ENCODE measurements at places on chromosomes 4 and X.

DNA sequence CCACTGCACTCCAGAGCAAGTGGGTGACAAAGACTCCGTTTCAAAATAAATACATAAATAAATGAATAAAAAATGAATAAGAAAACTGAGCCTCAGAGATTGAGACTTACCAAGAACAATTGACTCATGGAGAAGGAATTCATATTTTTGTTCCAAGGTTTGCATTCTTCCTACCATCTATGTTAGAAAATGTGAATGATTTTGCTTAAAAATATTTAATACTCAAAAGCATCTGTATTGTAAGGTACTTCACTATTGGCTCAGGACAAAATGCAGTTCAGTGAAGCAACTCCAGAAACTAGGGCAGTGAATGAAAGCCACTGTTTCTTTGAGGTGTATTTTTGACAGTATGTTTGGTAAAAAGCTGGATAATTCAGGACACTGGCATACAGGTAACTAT, 54.1 kb downstream of the XAGE2 start:
- DNase-seq = peak; percentile 68

DNA sequence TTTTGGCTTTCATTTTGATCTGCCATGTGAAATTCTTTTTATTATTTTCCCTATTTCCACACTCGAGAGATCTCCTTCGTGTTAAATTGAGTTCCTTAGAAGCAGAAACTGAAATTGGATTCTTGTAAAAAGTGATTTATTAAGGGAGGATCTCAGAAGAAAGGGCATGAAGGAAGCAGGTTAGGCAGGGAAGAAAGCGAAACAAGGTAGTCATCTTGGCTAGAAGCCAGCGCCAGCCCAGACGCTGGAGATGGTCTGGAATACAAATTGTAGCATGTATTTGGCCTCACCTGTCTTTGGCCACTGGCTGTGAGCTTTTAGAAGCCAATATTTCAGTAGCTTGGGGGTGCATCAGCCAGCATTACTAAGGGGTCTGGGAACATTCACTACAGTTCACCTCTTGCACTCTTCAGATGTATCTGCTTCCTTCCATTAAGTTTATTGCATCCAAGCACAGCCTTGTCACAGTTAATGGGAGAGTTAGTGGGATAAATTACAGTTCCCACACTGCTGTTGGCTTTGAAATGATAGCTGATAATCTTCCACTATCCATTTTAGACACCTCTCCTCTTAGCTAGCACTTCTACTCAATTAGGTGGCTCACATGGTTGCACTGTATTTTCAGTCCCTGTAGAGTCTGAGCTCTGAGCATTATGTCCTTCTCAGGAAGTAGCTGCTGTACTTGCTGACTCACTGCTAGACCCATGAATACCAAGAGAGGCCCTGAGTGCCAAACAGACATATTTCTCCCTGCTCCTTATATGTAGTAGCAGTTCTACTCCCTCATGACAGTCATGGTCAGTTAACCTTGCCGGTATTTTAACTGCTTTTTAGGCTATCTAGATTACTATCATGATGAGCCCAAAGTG, 14.6 kb downstream of the GRXCR1 start:
- no peak for DNase-seq

- no peak for DNase-seq
Observed at GRCh38 chr4:74934888-74935287, 2.0 kb downstream of the PARM1 start.

GRCh38 chr4:152033621-152034020, 272.8 kb upstream of the GATB start:
- no peak for DNase-seq

- DNase-seq = no peak
Observed at GRCh38 chrX:119381349-119381944, 17.7 kb upstream of the SLC25A43 start.

- peak; percentile 65 for DNase-seq
Observed at GRCh38 chr4:113872426-113873260, 106.8 kb downstream of the ARSJ start.

- DNase-seq = no peak
Observed at GRCh38 chr4:56653461-56654237, 27.4 kb downstream of the HOPX start.

DNA sequence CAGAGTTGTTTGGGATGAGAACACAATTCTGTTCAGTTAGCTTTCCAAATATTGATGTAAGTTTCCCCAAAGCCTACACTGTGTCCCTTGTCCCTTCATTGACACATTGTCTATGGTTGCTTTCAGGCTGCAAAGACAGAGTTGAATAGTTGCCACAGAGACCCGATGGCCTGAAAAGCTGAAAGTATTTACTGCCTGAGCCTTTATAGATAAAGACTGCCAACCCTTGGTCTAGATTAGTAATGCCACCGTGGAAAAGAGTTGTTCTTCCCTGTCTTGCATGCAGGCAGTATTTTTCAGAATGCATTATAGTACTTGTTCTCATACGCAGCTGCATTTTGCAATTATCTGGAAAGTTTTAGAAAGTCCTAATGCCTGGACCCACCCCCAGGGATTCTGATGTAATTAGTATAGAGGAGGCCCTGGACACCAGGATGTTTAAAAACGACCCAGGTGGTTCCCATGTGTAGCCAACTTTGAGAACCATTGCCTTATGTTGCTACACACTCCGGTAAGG, 180.8 kb downstream of the FRMPD4 start:
- DNase-seq = no peak

DNA sequence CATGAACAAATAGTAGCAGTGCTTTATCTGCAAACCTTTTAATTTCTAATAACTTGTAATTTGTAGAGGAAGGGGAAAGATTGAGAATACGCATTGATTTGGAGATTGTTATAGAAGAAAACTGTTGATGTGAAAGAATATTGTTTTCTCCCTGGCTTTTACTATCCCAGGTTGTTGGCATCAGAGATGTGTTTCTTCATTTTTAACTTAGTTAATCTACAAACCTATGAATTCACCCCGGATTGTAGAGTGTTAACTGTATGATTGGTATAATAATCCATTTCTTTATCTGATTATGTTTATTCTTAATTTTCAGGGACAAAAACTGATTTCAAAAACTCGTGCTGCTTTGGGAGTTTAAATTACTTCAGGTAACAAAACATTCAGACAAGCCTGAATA, 18.9 kb downstream of the AFP start:
- no peak for DNase-seq

DNA sequence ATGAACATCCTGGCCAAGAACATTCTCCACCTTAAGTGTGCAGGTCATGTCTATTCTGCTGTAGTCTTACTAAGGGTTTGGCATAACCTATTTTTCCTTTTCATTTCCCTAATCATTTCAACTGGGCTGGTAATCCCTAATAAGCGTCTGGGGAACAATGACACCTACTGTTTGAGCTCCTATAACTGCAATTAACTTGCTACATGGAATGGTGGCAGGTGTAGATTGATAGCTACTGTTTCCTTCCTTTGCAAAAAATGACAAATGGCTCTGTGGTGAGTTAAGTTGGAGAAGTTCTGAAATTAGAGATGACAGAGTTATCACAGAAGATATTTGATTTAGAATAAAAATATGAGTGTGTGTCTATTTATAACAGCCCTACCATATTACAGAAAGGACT, 104.5 kb upstream of the NAP1L5 start:
- DNase-seq = no peak

DNA sequence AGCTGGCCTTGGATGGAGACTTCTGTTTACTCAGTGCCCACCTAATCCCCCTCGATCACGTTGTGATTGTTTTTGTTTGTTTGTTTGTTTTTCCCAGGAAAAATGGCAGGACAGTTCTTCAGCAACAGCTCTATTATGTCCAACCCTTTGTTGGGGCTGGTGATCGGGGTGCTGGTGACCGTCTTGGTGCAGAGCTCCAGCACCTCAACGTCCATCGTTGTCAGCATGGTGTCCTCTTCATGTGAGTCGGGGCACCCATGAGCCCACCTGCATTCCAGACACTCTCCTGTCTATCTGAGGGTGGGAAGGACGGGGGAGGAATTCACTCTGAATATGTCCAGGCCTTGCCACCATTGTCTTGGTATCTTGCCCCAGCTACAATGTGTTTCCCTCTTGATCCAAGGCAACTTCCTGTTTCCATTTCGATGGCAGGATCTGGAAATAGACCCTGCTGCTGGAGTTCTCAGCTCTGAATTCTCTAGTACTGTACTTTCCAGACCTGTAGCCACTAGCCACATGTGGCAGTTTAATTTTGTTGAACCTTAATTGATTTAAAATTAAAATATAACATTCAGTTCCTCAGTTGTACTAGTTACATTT, 10.5 kb downstream of the SLC34A2 start:
- no peak for DNase-seq

GRCh38 chr4:128388352-128388630, 100.7 kb upstream of the PGRMC2 start:
- DNase-seq = peak; percentile 86

- DNase-seq = peak; percentile 43
Observed at GRCh38 chr4:88211473-88212252, 53.2 kb upstream of the ABCG2 start.

GRCh38 chrX:154404625-154405192, 4.3 kb downstream of the DNASE1L1 start:
- no peak for DNase-seq

- DNase-seq = no peak
Observed at GRCh38 chr4:168691631-168692369, 194.9 kb downstream of the PALLD start.

- no peak for DNase-seq
Observed at GRCh38 chrX:30181353-30181752, 34.0 kb upstream of the MAGEB2 start.

DNA sequence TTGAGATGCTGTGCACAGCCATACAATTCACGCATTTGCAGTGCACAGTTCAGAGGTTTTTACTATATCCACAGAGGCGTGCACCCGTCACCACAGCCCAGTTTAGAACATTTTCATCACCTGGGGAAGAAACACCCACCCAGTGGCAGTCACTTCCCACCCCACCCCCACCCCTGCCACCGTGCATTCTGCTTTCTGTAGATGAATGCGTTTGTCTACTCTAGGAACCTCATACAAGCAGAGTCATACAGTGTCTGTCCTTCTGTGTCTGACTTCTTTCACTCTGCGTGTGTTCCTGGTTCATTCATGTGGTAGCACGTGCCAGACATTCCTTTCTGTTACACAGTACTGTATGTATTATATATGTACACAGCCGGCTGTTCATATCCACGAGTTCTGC, 122.8 kb downstream of the TBL1X start:
- peak; percentile 19 for DNase-seq

DNA sequence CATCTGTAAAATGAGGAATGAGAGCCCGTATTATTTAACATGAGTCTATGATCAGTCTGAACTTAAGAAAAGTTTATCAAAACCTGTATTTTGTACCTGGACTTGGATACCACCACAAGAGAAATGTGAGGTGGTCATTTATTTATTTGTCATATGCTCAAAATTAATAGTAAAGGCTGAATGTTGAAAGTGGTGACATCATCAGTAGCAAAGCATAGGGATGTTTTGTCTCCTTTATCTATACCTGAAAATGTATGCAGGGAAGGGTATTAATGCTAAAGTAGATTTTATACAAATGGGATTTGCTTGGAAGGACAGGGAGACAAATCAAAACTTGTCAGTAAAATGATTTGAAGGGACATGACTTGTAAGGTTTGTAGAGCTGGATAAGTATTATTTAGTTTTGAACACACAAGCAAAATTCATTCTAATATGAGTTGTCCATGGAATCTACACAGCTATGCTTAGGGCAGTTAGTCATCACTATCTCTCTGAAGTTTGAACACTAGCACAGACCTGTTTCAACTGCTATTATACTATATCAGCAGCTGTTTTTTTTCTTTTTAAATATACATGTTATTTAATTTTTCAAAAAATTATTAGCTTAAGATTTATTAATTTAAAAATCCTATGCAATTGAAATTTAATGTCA, 52.4 kb upstream of the GUCY1A1 start:
- peak; percentile 35 for DNase-seq

- DNase-seq = no peak
Observed at GRCh38 chrX:46485897-46486296, 59.3 kb downstream of the ZNF674 start.

DNA sequence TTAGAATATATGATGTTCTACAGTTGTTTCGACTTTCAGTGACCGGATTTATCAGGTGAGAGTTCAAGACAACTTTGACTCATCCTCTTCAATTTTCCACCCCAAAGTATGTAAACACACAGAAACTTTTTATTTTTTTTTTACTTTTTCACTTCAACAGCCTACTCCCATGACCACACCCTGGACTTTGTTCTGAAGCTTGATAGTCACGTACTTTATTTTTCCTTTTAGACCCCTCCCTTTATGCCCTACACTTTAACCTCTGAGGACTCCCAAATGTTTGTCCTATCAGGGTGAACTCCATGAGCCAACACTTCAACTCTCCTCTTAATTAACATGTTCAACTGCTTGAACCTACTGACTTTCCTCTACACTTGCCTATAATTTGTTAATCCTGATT, 2.5 kb upstream of the DDX60 start:
- no peak for DNase-seq

GRCh38 chr4:59597536-59598329, 1602.4 kb upstream of the ADGRL3 start:
- no peak for DNase-seq

- no peak for DNase-seq
Observed at GRCh38 chrX:124257924-124258702, 74.3 kb upstream of the TEX13D start.

- DNase-seq = peak; percentile 3
Observed at GRCh38 chrX:51395810-51396728, 63.4 kb downstream of the NUDT10 start.

GRCh38 chr4:67393699-67394281, 151.5 kb downstream of the CENPC start:
- DNase-seq = peak; percentile 71

GRCh38 chr4:68995292-68995691, 43.7 kb upstream of the UGT2A3 start:
- no peak for DNase-seq

DNA sequence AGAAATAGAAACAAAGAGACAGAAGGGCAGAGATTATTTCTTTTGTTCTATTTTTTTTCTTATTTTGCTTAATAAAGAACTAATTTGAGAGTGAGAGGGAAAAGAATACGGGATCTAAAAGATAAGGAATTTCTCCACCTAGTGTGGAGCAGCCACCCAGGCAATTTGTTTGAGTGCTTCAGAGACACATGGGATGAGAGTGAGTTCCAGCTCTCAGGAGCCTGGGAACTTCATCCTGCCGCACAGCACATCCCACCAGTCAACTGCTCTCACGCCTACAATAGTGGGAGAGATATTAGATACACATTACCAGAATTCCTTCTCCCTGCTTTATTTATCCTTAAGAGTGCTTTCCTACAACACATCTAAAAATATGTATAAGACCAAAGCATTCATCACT, 946.4 kb downstream of the PDHA2 start:
- no peak for DNase-seq

GRCh38 chrX:12411831-12412230, 273.6 kb downstream of the FRMPD4 start:
- DNase-seq = no peak

DNA sequence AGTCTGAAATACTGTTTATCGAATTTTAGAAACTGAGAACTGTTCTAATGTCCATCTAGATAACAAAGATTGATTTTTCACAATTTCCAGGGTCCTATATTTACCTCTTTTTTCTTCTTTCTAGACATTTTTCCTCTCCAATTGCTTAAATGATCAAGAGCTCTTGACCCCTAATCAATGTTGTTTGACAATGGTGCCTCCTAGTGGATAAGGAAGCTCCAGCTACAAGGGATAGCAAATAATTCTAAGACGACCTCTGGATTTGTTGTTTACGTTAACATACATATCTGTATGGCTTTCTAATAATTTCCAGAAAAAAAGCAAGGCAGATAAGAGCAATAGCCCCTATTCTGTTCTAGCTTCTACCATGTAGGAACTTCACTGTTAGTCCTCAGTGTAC, 35.8 kb downstream of the GPR82 start:
- no peak for DNase-seq
